ENCODE measurements at places on chromosomes 2 and 18.

- no peak for DNase-seq
Observed at GRCh38 chr18:12657684-12658425, at the start of gene SPIRE1. TSS of gene SPIRE1 (minus strand) at chr18:12658107. CDS start at chr18:12657866, 241 bp downstream.

DNA sequence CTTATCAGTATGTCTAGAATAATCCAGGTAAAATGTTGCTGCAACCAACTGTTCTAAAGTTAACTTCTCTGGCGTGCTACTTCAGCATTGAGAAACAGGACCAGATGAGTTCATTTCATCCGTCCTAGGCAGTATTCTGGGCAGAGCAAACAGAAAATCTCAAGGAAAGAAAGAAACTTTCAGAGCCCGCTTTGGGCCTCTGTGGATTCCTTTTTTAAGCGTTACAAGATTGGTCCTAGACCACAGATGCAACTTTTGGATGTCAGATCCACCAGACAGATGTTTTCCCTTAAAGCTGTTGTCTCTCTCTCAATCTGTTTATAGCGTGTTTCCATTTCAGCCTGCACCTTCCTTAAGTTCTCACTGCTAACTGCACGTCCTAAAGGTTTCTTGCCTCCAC is 75.0 kb downstream of the BCL2 start:
- DNase-seq: no peak

DNA sequence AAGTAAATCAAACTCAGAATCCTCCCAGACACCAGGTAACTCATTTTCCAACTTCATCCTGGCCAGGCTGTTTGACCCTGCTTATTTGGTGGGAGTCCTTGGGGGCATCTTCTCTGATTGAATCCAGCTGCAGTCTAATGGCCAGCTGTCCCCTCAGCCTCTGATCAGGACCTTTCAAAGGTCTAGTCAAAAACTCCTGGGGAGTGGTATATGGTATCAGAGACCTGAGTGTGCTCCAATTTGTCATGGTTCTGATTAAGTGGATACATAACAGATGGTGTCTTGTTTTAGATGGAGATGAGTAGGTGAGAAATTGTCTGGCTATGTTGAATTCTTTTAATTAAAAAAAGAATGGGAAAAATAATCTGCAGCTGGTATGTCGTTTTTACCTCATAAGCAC is 842.6 kb upstream of the ACVR2A start:
- no peak for DNase-seq

- DNase-seq: no peak
Observed at GRCh38 chr2:3742743-3743508, 39.6 kb downstream of the DCDC2C start.

- no peak for DNase-seq
Observed at GRCh38 chr2:45184606-45185005, 175.4 kb upstream of the SIX2 start.

- DNase-seq: no peak
Observed at GRCh38 chr2:98548920-98549818, 59.1 kb downstream of the COA5 start.

GRCh38 chr2:173940208-173941020 is 24.8 kb downstream of the SP3 start:
- no peak for DNase-seq

GRCh38 chr2:130370490-130370889 is 14.6 kb downstream of the PTPN18 start:
- DNase-seq: no peak

DNA sequence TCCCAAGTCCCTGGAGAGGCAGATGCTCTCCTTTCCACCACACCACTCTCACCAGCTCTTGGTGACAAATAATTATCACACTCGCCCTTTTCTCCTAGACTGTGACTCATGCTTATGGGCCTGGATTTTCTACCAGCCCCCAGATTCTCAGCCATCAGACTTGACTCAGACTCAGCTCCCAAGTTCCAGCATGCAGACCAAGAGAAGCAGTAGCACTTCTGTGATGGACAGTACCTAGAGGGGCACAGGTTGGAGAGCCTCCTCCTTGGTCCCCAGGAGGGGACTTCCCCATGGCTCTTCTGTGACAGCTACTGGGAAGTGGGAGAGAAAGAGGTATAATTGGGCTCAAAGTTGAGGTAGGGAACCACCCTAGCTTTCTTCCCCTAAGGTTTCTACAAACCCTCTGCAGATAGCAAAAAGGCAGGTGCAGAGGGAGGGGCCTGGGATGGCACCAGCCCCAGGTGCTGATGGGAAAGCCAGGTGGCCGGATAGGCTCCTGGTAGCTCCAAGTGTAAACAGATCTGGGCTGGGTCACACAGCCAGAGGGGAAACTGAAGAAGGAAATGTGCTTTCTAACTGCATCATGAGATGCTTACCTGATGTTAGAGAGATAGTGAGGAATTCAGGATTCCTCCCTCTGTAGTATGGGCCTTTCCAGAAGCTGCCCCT is 4.1 kb downstream of the TCF23 start:
- no peak for DNase-seq

DNA sequence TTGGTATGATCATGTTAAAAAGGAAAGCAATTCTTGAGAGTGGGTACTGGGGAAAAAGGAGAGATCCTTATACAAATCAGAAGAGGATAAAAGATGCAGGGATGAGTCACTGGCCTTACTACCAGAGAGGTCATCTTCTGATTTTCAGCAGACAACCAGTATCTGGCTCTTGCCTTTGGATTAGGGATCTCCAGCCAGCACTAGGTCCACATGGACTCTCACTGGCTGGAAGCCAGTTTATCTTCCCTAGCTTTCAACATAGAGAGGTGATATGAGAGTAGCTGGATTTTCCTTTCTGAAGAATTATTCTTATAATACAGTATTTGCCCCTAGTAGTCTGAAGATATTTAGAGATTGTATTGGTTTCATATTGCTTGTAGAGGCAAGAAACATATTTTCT is 30.2 kb downstream of the CERKL start:
- no peak for DNase-seq

GRCh38 chr2:25257931-25258846 is 83.5 kb downstream of the DNMT3A start:
- DNase-seq: no peak

DNA sequence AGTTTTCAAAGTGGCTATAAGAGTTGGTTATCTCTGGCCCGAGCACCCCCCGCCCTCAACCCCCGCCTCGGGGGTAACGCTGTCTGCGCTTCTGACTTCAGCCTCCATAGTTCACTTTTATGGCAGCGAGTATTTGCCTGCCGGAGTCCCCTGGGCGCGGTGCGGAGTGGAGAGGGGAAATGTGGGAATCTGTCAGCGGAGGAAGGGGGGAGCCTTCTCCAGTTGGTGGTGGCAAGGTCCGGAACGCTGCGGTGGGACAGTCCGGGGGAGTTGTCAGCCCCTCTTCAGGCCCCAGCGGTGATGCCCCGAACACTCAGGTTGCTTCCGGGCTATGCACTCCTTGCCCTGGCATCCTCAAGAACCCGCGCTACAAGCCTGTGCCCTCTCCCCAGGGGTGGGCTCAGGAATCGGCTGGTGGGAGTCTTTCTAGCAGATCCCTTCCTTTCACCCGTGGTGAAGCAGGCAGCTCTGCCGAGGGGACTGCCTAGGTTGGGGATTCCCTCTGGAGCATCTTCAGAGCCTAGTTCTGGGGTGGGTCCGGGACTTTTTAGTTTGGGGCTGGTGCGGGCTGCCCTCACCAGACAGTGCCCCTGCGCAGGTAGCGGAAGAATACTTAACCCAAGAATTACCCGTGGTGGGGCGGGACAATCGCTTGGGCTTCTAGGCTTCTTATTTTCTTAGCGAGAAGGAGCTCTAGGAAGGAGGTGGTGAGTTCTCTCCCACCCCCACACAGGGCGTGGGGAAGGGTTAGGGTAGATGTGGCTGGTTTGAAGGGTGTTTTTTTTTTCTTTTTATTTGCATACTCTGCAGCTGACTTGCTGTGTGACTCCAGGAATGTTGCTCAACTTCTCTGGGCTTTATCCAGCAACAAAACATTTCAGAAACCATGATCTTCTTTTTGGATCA is 1.6 kb downstream of the ATOH8 start:
- DNase-seq: no peak

- DNase-seq: no peak
Observed at GRCh38 chr2:202771336-202771735, 100.2 kb downstream of the ICA1L start.

DNA sequence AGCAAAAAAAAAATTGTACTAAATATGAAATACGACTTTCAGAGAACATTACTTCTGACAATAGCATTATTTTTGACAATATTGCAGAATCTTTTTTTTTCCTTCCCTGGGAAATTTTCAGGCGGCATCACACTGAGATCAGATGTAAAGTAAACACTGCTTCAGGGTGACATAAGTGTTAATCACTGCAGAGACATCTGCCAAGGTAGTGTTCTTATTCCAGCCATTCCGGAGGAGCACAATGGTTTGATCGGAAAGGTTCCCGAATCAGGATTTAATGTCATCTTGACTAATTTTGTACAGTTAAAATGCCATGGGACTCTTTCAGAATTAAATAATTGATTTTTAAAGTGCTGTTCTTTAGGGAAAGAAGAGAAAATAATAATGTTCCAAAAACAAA is 56.7 kb upstream of the ZNF236 start:
- DNase-seq: no peak

DNA sequence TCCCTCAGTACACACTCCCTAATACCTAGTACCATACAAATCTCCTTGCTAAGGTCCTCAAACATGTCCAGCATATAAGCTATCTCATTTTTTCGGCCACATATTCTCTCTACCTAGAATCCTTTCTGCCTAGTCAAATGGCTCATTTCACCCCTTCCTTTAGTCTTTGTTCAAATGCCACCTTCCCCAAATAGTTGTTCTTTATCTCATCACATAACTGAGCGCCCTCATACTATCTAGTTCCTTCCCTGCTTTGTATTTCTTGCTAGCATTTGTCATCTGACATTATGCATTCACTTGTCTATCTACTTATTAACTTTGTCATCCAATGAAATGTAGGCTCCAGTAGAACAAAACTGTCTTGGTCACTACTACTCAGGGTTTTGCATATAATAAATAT is 35.5 kb downstream of the RPRD1A start:
- DNase-seq: no peak

GRCh38 chr2:163407296-163407695 is 328.5 kb downstream of the FIGN start:
- no peak for DNase-seq

DNA sequence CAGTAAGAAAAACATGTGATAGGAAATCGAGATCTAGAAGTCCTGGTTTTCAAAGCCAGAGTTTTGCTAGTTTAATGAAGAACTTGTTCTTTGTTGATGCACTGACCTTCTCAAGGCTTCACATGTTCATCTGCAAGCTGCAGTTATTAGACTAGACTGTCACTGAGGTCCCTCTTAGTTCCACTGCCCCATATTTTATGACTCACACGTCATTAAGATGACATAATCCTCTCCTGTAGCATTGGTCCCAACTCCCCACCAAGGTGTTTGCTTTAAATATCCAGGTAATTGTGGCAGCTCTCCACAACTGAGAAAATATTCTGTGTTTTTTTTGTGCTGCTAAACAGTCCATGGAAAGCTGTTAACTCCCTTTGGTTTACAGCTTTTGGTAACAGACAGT is 149.7 kb downstream of the MREG start:
- no peak for DNase-seq

- DNase-seq: no peak
Observed at GRCh38 chr2:45839508-45840251, 188.2 kb downstream of the PRKCE start.

DNA sequence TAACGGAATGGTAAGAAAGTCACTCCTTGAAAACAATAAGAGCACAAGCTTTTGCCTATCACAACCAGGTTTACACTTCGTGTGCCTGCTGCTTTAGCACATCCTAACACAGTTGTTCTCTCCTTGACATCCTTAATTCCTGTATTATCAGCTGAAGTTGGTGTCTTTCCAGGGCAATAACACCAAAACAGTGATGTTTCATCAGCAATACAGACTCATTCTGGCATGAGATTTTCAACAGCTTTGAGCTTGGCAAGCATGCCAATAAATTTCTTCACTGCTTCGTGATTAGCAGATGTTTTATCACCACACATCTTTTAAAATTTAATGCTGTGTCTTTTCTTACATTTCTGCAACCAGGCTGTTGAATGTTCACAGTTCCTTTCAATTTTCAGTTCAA is 148.4 kb downstream of the EIPR1 start:
- no peak for DNase-seq

DNA sequence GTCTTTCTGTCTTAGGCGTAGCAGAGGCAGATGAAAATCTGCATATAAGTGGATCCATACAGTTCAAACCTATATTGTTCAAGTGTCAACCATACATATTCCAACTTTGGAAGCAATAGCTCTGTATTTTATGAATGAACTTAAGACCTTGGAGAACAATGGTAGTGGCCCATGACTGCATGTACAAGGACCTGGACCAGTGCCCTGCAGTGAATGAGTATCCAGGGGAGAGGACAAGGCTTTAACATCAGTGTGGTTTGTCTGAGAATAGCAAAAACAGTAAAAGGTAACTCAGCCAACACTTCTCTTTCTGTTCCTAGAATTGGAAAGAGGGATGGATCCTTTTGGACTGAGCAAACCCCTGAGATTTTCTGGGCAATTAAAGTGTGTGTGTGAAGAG is 230.8 kb upstream of the LINC00305 start:
- DNase-seq: no peak

DNA sequence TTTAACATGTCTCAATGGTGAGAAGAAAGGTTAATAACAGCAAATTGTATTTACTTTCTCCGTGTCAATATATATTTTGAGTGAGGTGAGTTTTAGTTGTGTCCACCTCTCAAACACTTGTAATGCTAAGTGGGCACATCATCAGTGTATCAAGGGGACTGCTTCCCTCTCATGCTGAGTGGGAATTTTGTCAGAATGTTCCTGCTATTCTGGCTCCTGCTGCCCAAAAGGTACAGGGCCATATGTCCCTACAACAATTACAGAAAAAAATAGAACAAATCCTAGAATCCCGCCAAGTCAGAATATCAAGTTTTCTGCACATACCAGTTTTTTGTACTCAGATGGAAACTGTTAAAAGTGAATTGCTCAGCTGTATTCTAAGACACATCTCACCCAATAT is 5.4 kb upstream of the CERKL start:
- DNase-seq: no peak

GRCh38 chr2:30789670-30790210 is 17.5 kb downstream of the CAPN13 start:
- DNase-seq: no peak

DNA sequence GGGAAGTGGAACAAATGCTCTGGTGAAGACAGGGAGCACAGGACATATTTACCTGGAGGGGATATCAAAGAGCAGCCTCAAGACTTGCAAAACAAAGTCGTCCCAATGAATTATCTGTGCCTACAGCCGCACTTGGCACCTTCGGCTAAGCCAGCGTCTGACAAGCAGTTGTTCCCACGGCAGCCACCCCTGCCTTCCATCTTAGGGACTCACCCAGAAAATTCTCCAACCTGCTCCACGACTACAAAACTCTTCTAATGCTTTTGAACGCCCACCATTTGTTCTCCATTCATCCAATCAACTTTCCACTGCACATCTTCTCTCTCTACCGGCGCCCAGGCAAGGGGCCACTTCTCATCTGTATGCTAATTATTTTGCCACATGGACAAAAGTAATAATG is 7.0 kb downstream of the MYT1L start:
- DNase-seq: no peak

DNA sequence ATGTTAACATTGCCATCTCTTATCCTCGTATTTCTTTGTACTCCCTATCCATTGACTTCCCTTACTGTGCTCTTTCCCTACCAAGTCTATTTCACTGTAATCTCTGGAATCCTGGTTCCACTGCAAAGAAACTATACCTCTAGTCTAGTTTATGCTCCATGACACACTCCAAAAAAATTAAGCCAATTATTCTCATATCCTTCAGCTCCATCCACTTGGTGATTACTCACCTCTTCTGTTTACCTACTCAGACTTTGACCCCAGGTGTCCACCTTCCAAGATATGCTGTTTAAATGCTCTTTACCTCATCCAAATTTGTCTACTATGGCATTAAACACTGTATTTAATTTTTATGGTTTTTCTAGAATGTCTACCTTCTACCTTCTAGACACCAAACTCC is 137.9 kb downstream of the ATAD2B start:
- no peak for DNase-seq
